ENCODE measurements at places on chromosomes 11 and 22.

GRCh38 chr22:22558071-22558971 lies 744 bp downstream of the PRAME start:
- no peak for DNase-seq

GRCh38 chr22:17767233-17768065 lies 6.8 kb downstream of the BID start:
- DNase-seq, result no peak

GRCh38 chr22:50010676-50011446 lies 1.7 kb downstream of the IL17REL start:
- no peak for DNase-seq

GRCh38 chr11:38809521-38809920 lies 2211.5 kb upstream of the RAG2 start:
- no peak for DNase-seq

GRCh38 chr11:57905439-57905838 lies 118.2 kb upstream of the OR9Q1 start:
- DNase-seq, result no peak

Measured in AML-193 (cell line).